Activated CD8-positive, alpha-beta memory T cell treated with anti-CD3 and anti-CD28 coated beads, Interleukin-2, amount 10 ng/mL, durations not matched to agents 7 days and 5 days (primary cell): ENCODE measurements at places on chromosomes 1 and 21. TPM values are rescaled to one million over a fixed set of nuclear protein-coding genes. Genes with fewer than 3 reads are reported as not detected.

SAMSN1 gene
- 58.9 TPM for total RNA-seq

C8B gene
- total RNA-seq: not detected

TMEM183A gene
- total RNA-seq: 78.7 TPM

DNA sequence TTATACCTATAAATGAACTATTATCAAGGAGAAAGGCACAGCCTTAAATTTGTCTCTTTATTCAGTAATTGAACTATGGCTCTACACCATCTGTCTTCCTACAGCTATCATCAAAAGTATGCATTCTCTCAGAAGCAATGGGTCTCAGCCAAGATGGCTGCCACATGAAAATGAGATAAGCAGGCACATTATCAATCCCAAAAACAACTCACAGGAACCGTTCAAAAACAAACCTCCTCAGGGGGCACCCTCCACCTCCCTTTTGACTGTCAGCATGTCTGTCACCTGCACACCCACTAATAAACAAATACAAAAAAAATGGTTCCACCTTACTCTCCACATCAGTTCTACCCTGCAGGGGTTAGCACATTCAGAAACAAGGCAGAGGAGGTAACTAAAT, 23.6 kb downstream of the KIAA0319L start:
- no peak for DNase-seq

- DNase-seq: no peak
These were observed 16.3 kb upstream of the TAS1R2 start for GRCh38 chr1:18875796-18876128.

- DNase-seq: no peak
These were observed 51.6 kb downstream of the GNG4 start for GRCh38 chr1:235597867-235598553.
